ENCODE measurements at places on chromosomes 11 and 22. TPM values are rescaled to one million over a fixed set of nuclear protein-coding genes. Genes with fewer than 3 reads are reported as not detected.

DNA sequence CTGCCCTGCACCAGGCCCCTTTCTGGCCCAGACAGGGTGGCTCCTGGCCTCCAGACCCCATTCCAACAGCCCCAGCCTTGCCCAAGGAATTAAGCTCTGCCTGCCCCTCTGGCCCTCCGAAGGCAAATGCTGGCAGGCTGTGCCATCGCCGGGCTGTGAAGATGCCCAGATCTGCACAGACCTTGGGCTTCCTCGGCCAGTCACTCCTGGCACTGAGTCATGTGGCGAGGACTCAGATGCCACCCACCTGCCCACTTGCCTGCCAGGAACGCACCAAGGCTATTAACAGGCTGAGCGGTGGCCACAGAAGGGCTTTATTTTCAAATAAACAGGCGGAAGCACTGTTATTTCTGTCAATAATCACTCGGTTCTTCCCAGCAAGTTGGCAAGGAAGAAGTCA is 50.3 kb upstream of the TTLL12 start:
- no peak for DNase-seq

GRCh38 chr22:20305894-20306645 is 13.8 kb downstream of the DGCR6L start:
- DNase-seq: no peak

DNA sequence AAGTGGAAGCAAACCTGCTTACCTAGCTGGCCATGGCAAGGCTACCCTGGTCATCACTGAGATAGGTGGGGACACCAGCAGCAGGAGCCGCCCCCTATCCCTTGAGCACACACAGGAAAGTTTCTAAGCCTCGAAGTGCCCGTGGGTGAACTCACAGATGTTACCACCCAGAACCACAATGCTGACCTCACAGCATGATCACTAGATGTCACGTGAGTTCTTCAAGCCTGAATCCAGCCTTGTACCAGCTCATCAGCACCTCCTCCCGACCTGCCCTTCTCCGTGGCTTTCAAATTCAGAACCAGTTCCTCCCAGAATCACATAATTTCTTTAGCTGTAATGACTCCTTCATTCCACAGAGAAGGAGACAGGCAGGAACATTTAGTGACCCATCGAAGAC is 24.7 kb upstream of the TIMP3 start:
- no peak for DNase-seq

- DNase-seq: no peak
Observed at GRCh38 chr11:69193151-69193550, 37.4 kb downstream of the SMIM38 start.

- no peak for DNase-seq
Observed at GRCh38 chr11:61495801-61496601, 12.5 kb upstream of the LRRC10B start.

GRCh38 chr11:32259641-32260081 is 168.8 kb downstream of the RCN1 start:
- DNase-seq: no peak

The TRIM49 gene
- total RNA-seq: not detected

The PLEKHA7 gene
- 54.7 TPM for total RNA-seq
